Activated naive CD4-positive, alpha-beta T cell (primary cell): ENCODE measurements at places on chromosomes 5 and 9.

DNA sequence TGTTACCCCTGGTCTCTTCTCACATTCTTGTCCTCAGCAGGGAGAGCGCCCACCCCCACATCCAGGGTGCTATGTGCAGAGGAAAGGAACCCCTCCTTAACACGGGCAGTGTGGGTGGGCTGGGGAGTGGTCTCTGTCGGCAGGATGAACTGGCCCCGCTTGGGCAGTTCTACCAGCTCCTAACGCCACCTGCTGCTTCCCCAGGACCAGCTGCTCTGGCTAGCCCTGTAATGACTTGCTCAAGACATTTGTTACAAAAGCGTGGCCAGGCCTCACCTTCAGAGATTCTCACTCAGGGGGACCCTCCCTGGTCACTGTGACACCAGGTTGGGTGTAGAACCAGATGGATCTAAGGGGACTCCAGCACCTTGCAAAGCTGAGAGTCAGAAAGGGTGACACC is 82.4 kb downstream of the HMCN2 start:
- DNase-seq = no peak

DNA sequence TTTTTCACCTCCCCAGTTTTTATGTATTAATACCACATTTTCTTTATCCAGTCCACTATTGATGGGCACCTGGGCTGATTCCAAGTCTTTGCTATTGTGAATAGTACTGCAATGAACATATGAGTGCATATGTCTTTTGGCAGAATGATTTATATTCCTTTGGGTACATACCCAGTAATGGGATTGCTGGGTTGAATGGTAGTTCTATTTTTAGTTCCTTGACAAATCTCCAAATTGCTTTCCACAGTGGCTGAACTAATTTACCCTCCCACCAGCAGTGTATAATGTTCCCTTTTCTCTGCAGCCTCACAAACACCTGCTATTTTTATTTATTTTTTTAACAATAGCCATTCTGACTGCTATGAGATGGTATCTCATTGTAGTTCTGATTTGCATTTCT is 340.2 kb downstream of the ADAMTS6 start:
- no peak for DNase-seq

DNA sequence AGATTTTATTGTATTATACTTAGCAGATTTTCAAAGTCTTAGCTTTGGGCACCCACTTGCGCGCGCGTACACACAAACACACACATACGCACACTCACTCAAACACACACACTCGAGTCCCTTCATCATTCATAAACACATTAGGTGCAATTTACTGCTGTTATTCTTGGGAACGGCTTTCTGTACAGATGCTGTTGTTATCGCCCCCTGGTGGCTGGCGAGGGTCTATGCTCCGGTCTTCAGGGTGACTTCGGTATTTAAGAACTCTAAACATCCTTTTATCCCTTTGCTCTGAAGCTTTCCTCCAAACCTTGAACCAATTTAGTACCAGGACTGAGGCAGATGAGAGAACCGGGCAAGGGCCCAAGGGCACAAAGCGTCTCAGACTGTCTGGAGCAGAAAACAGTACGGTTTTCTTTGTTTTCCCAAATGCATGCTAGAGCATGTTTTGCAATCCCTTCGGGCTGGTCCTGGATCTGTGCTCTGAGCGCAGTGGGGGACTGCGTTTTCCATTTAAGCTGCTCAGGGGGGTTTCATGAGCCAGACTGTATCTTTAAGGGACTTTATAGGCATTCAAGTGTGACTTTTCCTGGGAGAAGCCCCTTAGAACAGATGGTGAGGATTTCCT is 1.7 kb upstream of the SLIT3 start:
- no peak for DNase-seq

GRCh38 chr9:93397661-93398373 is 53.7 kb upstream of the FAM120A start:
- DNase-seq = no peak

- DNase-seq = no peak
Measured at GRCh38 chr9:110259566-110259965, 3.3 kb upstream of the TXN start.

DNA sequence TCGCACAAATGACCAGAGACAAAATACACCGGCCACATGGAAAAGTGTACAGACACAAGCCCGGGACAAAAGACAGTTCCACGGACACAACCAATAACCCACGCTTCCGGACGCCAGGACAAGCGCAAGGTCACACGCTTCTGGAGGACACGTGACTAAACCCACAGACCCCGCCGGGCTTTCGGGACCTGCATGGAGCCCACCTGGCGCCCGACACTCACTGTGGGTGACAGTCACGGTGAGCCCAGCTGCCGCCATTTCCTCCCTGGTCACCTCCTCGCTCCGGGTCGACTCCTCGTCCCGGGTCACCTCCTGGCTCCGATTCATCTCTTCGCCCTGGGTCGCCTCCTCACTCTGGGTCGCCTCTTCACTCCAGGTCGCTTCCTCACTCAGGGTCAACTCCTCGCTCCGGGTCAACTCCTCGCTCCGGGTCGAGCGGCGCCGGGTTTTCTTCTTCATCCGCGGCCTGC is 470 bp downstream of the BAG1 start:
- DNase-seq = no peak

DNA sequence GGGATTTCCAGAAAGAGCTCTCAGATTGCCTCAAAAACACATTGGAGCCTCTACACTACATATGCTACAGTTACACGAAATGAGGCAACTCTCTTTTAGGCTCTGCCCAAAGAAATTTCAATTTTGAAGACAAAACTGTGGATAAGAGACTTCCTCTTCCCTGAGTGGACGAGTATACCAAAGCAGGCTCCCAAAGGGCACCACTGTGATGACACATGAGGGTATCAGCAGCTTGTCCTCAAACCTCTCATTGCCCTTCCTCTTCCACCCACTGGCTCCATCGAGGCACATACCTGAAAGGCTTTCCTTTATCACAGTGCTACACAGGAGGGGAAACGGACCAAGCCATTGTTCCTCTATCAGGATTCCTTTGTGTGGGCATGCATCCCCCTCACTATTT is 11.3 kb downstream of the CKMT2 start:
- no peak for DNase-seq

- no peak for DNase-seq
Measured at GRCh38 chr5:55063899-55064298, 38.5 kb upstream of the GZMA start.

DNA sequence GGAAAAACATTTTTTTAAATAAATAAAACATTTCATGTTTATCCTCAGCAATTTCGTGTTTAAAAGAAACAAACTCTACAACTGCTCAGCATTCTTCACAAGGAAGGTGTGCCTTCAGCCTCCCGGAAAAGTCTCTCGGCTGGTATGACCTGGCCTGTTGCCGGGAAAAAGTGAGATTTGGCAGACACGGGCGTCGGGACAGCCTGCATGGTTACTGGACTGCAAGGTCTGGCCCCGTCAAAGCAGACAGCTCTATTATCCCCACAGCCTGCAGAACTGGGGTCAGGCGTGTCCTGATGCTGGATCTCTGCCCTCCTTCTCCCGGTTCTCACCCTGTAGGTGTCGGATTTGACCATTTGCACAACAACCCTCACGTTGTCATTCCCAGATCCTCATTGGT is 120.3 kb upstream of the SPATA31C2 start:
- DNase-seq = no peak

GRCh38 chr5:178630951-178631350 is 4.1 kb upstream of the CLK4 start:
- DNase-seq = no peak

DNA sequence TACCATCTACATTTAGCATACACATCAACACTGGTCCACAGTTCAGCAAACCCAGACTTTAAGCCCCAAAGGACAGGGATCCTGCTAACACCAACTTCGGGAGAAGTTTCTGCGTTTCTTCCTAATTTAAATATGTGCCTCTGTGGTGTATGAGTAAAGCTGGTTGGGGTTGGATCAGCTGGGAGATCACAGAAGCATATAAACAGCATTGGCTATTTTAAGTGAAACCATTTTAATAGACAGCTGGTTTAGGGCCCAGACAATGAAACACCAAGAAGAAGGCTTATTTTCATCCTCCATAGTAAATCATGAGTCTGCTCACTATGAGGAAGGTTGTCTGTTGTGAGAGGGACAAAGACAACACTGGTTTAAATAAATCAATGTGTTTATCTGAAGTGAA is 11.3 kb downstream of the EBF1 start:
- DNase-seq = no peak

- no peak for DNase-seq
Measured at GRCh38 chr9:104286799-104287198, 192.7 kb downstream of the SMC2 start.

DNA sequence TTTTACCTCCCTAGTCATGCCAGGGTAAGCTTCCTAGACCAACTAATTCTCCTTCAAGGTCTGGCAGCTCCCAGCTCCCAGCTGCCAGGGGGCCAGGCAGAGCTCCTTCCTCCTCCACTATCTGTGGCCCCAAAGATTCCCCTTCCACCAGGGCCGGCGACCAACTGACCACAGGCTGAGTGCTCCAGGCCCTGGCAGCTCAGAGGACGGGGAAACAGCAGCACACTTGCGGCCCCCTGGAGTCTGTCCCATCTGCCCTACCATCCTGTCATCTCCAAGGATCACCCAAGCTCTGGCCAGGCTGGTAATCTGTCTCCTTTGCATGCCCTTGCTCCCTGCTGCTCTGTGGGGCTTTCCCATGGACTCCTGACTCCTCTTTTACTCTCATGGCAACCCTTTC is 31.2 kb upstream of the BASP1 start:
- no peak for DNase-seq

DNA sequence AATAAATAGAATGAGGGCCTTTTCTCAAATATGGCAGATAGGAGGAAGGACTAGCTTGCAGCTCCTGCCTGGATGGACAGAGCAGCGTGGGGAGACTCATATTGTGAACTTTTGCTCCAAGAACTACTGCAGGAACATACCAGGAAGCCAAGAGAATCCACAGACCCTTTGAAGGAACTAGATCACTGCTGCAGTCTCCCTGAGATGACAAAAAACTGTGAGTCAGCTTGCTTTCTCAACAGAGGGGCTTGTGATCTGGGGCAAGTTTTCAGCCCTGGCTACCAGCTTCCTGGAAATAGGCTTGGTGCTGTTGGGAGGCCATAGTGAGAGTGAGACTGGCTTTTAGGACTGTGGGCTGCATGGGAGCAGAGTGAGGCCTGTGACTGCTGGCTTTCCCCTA is 170.6 kb upstream of the TRIM32 start:
- no peak for DNase-seq

- DNase-seq = no peak
Measured at GRCh38 chr9:93546356-93546755, 30.0 kb upstream of the PHF2 start.

DNA sequence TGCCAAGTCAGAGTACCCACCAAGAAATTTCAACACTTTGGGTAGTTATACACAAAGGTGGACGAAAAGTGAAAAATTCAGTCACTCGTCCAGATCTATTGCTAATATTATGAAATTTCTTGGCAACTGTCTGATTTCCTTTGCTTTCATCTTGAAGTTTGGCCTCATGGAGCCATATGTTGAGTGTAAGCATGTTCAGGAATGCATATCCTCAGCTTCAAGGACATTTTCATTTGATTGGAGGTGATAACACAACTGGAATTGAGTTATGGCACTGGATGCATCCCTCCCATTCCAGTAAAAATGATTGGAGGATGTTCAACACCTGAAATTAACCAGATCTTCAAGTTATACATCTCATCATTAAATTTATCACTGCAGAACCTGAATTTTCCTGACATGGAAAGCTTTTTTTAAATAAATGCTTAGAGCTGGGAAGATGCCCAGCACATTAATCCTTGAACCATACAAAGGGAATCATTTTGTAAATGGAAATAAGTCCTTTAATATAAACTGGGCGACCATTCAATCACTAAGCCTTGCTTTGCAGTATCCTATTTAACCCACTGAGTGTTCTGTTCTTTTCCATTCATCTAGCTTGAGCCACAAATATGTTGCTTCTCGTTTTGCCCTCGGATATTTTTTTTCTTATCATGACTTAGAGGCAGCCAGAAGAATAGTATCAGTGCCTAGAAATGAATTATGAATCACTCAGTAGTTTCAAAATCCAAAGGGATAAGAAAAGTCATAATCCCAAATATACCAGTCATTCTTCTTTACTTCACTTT is 273.7 kb upstream of the PIK3R1 start:
- no peak for DNase-seq

DNA sequence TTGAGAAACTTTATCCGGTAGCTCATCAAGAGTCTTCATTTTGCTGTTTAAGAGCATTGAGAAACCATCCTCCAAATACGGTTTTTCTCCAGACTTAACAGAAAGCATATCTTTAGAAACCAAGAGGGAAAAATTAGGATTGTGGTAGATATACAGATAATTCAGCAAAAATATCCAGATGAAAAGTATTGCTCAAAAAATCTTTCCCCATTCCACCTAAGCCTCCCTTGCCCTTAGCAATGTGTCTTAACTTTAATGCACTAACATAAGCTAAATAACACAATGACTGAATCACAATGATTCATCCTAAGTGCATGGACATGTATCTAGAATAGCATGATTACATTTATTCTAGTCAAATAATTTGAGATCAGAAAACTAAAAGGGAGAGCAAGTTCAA is 130.3 kb upstream of the TARS1 start:
- no peak for DNase-seq

- DNase-seq = no peak
Measured at GRCh38 chr9:101440714-101441230, 5.2 kb upstream of the ALDOB start.

GRCh38 chr5:71894091-71894490 is 175.0 kb downstream of the CARTPT start:
- no peak for DNase-seq

- DNase-seq = no peak
Measured at GRCh38 chr5:35214051-35214450, 16.2 kb downstream of the PRLR start.

- no peak for DNase-seq
Measured at GRCh38 chr5:173760461-173761177, 127.5 kb upstream of the CPEB4 start.

DNA sequence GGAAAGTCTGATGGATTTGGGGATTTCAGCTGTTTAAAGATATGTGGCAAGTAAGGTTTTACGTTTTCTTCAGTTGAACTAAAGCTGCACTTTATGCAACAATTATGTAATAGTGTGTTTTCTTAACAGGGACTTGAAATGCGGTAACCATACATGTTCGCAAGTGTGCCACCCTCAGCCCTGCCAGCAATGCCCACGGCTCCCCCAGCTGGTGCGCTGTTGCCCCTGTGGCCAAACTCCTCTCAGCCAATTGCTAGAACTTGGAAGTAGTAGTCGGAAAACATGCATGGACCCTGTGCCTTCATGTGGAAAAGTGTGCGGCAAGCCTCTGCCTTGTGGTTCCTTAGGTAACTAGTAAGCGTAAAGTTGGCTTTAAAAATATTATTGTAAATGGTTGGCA is 28.5 kb downstream of the NFX1 start:
- no peak for DNase-seq

DNA sequence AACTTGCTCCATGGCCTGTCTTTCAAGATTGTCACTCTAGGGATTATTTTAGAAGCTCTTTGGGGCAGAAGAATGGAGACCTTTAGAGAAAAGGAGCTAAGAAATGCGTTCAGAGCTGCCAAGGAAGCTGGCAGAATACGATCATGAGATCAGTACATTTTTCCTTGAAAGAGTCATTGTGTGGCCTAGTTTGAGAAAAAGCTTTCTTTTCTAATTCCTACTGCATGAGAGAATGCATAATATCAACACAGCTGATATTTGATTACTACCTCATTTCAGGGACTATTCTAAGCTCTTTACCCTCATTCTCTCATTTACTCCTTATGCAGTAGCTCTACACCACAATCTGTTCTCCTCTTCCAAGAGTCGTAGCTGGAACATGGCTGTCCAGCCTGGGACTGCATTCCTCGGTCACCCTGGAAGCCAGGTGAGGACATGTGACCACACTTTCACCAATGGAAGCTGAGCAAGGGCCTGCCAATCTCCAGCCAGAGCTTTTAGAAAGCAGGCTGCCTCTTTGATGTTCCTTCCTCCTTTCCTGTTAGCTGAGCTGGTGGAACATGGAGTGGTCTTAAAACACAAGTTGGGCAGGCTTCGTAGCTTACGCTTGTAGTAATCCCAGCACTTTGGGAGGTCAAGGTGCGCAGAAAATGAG is 99.3 kb upstream of the LHFPL2 start:
- DNase-seq = no peak
